Keratinocyte (primary cell): ENCODE measurements at places on chromosomes 5 and 9.
A peak's percentile ranks its signal among the peaks of the same experiment; 100 is the strongest.

DNA sequence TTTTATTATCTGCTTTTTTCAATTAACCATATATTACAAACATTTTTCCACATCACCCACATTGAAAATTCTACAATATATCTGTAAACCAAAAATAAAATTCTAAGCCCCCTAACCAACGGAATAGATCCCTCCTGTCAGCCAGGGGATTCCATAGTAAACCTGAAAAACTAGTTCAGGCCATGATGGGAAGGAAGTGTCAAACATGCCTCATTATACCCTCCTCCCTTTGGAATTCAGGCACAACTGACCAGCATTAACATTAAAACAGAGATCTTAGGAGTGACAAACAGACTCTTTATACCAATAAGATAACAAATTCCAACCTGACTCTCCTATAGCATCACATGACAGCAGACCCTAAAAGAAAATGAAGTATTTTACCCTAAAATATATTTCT, 113.7 kb upstream of the DMRT1 start:
- DNase-seq: no peak

GRCh38 chr9:92328225-92328624, 2.5 kb downstream of the CENPP start:
- DNase-seq: no peak

DNA sequence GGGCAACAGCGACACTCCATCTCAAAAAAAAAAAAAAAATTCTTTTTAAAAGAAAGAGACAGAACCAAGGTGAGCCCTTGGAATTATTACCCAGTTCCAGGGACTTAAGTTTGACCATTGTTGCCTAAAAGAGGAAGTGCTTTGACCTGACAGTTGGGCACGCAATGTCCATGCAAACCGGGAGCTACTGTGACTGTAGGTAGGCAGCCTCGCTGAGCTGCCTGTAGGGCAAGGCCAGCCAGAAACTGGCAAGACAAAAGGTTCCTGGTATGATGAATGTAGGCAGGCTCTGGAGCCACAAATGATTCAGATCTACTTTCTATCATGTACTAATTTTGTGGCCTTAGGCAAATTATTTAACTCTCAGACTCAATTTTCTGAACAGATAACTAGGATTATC, 334.8 kb upstream of the ZNF462 start:
- DNase-seq: peak; percentile 9

DNA sequence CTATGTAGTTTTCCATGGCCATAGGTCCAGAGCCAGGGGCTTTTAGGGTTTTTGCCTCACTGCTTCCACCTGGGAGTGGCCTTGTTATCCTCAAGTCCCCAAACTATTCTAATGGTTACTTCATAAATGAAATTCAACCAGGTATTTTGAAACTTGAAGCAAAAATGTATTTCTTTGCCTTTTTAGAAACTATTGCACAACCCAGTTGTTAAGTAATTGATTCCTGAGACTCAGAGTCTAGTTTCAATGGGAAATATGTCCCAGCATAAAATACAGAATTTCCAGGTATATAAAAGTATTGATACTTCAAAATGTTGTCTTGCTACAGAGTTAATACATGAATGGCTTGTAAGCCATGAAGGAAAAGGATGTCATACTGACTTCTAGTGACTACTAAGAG, 456.2 kb upstream of the DAB2 start:
- DNase-seq: no peak

- no peak for DNase-seq
These were observed 49.7 kb upstream of the TEX48 start for GRCh38 chr9:114731701-114732100.

GRCh38 chr5:176780176-176781053, 29.9 kb upstream of the UNC5A start:
- DNase-seq: no peak

DNA sequence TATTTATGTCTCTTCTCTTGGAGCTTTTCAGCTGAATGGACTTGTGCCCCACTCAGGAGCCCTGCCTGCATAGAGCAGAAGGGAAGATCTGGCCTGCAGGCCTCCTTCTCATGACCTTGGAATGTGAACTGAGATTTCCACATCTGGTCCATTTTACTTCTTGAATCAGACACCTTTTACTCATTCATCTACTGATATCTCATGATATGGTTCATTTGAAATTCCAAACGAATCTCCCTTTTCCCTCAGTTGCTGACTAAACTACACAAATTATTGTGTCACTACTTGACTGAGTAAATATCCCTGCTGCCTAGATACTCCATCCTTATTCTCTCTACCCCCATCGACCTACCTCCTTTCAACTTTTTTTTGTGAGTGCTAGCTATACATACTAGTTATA, 138.7 kb downstream of the PLCXD3 start:
- DNase-seq: no peak

GRCh38 chr5:72107131-72107900, at the start of gene MAP1B:
Gene MAP1B (plus strand): TSS chr5:72107475. CDS start chr5:72107532, 57 bp downstream.
- no peak for DNase-seq

DNA sequence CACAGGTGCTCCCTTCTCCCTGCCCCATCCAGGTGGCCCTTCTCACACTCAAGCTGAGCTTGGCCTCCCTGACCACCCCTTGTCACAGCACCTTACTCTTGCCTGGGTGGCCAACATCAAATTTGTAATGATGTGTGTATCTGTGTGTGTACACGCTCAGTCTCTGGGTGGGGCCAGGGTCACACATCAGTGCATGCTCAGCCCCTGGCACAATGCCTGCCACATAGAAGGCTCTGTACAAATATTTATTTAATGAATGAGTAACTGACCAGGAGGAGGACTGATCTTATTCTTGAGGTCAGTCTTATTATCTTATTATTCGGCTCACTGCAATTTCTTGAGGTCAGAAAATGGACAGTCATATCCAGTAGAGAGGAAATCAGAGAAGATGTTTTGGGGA, 41.3 kb upstream of the HAND1 start:
- DNase-seq: no peak

DNA sequence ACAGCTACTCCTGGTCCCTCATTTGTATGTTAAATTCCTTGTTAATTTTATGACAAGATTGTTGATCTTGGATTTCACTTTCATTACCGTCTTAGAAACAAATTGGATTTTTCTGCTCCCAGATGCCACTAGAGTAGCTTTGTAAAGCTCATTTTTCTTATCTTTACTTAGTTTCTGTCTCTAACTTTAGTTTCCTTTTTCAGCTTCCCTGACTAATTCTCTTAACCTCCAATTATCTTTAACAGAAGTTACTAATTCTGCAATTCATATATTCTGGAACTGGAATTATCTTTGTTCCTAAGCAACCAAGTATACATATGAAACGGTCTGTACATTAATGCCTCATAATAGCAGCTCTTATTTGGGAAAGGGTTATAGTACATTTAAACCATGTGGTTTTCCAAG, 16.7 kb downstream of the ITGA1 start:
- DNase-seq: no peak

DNA sequence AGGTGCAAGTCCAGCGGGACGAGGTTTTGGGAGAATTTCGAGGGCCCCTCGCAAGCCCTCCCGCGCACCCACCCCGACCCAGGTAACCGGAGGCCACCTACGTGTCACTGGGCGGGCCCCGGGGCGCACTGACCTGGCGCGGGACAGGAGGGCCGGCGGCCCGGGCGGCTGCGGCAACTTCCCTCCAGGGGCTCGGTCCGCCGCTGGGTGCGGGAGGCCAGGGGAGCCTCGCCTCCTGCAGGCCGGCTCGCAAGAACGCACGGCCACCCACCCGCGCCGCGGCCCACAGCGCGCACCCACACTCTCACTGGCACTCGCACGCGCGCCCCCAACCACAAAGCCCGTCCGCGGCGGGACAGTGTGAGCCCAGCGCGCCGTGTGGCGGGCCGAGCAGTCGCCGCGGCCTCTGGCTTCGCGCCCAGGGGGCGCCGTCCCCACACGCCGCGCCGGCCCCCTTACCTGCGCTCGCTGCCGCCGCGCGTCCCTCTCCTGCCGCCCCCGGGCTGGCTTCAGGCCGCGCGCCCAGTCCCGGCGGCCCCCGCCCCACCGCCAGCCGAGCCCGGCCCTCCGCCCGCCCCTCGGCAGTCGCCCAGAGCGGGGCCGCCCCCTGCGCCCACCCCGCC, 451 bp downstream of the LPAR1 start:
- no peak for DNase-seq

GRCh38 chr9:135926402-135927194, 19.3 kb upstream of the CAMSAP1 start:
- peak; percentile 78 for DNase-seq

DNA sequence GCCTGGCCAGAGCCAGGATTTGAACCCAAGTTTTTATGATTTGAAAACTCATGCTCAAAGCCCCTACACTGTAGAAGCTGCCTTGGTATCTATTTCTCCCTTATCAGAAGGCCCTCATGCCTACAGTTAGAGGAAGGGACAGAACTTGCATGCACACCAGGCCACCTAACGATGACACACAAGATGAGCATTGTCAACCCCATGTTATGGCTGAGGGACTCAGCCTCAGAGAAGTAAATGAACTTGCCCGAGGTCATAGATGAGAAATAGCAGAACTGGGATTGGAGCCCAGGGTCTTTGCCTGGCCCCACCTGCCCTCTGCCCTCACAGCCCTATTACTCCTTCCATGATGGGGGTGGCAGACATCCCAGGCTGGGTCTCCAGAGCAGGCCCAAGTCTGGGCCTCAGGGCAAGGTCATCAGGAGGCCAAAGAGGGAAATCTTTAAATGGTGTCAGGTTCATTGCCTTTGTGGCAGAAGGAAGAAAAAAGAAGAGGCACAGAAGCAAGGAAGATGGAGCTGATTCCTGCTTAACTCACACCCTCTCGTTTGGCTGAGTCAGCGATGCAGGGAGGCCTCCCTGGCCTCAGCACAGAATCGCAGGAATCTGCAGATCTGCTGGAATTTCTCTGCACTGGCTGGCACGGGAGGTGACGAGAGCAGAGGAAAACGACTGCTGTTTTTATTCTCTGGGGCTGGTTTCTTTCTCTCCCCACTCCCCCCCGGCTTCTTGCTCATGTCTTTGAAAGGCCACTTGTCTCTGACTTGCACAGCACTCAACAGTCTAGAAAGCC, 20.6 kb upstream of the CRB2 start:
- DNase-seq: no peak

- no peak for DNase-seq
These were observed 36.2 kb upstream of the CXXC5 start for GRCh38 chr5:139611703-139612584.

DNA sequence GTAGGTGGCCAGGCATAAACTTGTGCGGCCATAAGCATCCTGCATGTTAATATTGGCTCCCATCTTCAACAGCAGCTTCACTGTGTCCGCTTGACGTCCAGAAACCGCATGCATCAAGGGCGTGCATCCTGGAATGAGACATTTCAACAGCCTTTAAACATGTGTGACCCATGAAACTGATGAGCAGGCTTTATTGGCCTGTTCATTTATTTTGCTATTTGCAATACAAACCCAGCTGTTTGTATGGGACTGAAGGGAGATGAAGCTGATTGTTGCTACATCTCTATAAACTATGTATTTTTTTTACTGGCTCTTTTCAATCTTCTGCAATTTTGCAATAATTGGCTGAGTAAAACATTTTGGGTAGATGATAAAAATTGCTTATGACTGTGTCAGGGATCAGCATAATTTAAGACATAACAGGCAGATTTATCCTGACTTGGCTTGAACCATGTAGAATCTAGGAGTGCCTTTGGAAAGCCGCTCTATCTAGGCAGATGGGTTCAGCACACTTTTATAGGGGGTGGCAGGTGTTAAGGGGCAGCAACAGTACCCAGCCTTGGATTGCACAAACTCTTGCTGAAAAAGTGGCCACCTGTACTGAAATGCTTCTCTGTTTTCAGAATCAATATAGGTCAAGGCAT, 56.9 kb downstream of the ANKRD55 start:
- no peak for DNase-seq
